Forelimb muscle (tissue), 1 donor: ENCODE measurements at places on chromosomes 3 and 15.

GRCh38 chr3:58025837-58026569 lies 17.8 kb downstream of the FLNB start:
- no peak for DNase-seq

DNA sequence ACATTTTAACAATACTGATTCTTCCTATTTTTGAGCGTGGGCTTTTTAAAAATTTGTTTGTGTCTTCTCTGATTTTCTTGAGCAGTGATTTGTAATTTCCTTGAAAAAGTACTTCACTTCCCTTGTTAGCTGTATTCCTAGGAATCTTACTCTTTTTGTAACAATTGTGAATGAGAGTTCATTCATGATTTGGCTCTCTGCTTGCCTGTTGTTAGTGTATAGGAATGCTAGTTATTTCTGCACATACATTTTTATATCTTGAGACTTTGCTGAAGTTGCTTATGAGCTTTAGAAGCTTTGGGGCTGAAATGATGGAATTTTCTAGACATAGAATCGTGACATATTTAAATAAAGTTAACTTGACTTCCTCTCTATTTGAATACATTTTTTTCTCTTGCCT lies 582.8 kb upstream of the BCHE start:
- DNase-seq, result no peak

DNA sequence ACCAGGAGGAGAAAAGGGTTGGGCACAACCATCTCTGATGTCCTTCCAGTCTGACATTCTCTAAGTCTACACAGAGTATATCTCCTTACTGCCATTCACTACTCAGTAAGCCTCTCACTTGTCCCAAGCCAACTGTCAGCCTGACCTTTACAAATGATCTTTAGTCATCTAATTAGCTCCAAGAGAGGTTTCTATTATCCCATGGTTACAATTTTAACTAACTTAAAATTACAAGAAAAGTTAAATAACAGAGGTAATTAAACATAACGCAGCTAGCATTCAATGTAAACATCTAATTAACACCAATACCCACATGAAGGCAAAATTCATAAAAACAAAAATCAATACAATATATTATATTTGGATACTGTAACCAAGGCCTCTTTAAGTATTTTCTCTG lies 126.9 kb downstream of the LSAMP start:
- DNase-seq, result no peak

- DNase-seq, result no peak
Observed at GRCh38 chr3:35946854-35947515, 307.7 kb downstream of the ARPP21 start.

GRCh38 chr3:29497282-29497681 lies 216.4 kb downstream of the RBMS3 start:
- no peak for DNase-seq

DNA sequence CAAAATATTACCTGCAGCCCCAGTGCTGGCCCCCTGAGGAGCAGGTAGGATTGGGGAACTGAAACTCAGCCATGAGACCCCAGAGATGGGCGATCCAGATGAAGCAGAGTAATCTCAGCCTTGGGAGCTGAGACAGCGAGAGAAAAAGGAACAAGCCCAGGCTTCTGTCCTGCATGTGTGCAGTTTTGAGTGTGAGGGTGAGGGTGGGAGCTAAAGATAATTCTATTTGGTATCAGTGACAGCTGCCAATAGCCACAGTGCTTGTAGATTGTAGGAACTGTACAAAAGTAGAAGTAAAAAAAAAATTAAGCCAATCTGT lies 5.9 kb downstream of the ATP8B4 start:
- no peak for DNase-seq
